Common myeloid progenitor, CD34-positive (primary cell): ENCODE measurements at places on chromosomes 3 and 15.

DNA sequence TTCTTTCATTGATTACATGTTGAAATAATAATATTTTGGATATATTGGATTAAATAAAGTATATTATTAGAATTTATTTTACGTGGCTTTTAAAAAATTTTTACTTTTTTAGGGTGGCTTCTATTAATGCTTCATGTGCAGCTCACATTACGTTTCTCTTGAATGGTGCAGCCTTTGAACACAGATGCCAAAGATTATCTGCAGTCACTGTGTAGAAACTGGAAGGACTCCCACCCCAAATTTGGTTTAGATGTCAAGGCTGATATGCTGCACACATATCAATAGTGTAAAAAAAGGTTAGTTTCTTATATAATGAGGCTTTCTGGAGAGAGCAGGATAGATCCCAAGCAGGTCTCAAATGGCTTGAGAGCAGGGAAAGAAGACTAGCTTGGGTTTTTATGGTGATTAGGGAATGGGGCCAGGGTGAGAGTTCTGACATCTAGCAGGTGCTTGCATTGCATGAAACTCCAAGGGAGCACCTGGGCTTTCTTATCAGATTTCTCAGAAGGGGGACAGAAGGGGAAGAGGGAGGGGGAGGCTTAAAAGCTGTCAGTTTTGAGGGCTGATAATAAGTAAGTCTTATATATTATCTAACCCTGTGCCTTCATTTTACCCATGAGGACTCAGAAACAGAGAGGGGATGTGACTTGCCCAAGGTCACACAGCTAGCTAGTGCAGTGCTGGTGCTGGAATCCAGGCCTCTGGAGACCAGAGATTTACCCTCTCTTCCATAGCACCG, 89.6 kb downstream of the CHST2 start:
- no peak for DNase-seq

- DNase-seq: no peak
Observed at GRCh38 chr3:150033721-150034120, 63.0 kb upstream of the PFN2 start.

DNA sequence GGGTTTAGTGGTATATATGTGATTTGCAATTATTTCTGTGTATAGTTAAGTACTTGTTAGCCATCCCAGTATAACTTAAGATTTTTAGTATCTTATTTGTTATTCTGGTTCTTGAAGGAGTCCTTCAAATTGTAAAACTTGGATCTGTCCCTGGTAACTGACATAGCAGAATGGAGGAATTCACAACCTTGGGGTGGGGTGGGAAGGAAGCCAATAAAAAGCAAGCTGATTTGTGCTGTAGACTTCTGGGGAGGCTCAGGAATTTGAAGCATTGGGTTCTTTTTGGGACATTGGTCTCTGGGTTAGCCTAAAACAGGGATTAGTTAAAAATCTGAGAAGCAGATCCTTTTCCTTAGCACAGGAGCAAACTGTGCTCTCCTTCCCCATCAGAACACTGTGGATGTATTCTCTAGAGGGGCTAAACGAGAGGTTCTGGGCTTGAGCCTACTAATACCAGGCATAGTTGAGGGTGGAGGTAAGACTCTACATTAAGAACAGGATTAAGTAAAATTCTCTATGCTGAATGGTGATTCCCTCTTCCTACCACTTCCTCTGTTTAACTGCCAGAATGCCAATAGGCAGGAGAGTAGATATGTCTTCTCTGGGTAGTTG, 42.2 kb downstream of the GMPS start:
- no peak for DNase-seq

GRCh38 chr3:123700791-123701722, 116.2 kb upstream of the HACD2 start:
- no peak for DNase-seq

- DNase-seq: no peak
Observed at GRCh38 chr3:134956844-134957243, 161.8 kb downstream of the EPHB1 start.

DNA sequence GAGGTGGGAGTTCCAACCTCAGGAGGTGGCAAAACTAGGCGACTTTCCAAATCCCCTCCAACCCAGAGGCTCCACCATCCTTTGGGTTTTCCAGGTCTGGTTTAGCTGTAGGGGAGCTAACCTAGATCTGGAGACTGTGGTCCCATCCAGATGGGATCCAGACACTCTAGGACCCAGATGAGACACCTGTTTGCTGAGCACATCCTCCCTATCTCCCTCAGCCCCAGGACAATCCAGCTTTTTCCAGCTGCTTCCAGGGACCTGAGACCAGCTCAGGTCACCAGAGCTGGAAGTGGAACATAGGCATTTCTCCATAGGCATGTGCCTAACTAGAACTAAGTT, 18.2 kb downstream of the CRTAP start:
- no peak for DNase-seq

- DNase-seq: peak; percentile 46
Observed at GRCh38 chr3:41118461-41119390, 80.6 kb upstream of the CTNNB1 start.

DNA sequence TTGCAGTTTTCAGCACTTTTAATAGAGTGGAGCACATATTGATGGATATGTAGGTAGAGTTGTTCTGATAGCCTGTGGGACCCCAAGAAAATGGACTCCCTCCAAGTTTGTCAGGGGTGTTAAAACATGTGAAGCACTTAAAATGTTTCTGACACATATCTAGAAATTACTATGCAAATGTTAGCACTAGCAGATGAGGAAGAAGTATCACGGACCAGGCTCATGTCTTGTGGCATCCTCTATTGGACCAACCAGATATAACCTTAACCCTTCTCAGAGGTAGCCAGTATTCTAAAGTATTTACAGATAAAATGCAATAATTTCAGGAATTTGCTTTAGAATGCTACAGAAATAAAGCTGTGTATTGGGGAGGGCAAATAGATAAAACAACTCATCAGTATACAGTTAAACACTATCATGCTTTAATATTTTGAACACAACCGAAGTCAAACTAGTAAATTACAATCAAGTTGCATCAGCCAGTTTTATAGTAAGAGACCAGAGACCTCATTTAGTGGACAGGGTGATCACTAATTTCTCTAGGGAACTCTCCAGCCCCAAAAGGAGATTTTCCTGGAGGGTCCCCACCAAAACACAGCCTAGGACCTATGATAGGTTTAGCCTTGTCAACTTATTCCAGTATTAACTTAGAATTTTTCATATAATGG, 57.2 kb upstream of the FBN1 start:
- DNase-seq: no peak

GRCh38 chr3:140092848-140093536, 158.0 kb downstream of the CLSTN2 start:
- peak; percentile 2 for DNase-seq

- DNase-seq: peak; percentile 81
Observed at GRCh38 chr3:63921741-63922482, 9.7 kb upstream of the SCAANT1 start.

GRCh38 chr3:128784232-128784631, 58.2 kb downstream of the RAB7A start:
- peak; percentile 87 for DNase-seq

DNA sequence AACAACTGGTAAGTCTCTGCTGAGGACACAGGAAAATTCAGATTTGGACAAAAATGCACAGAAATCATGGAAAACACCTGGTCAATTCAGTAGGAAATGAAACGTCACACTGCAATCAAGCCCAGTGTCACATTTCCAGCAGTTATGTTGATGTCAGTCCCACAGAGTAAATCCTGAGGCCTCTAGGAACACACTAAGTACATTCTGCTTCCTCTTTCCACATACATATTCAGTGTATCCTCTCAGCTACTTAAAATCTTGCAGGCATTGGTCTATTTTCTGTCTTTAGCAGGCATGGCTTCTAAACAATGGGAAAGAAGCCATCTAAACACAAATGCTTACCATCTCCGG, 207.8 kb downstream of the PLCL2 start:
- DNase-seq: no peak

GRCh38 chr15:89575656-89576416, 567 bp downstream of the TICRR start:
- peak; percentile 36 for DNase-seq

DNA sequence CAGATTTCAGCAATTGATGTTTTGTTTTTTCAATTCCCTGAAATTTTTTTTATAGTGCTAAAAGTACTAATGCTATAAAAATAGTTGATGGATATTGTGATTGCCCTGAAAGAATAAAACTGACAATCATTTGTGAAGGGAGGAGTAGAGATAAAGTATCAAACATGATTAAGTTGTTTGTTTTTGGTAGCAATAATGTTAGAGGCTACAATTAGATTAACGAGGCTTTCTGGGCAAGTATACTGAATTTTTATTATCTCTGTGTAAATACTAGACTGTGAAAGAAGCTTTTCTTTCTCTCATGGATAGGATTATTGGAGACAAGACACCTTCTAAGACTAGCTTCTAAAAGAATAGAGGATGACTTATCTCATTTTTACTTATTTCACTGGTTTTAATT, 15.6 kb downstream of the NR1D2 start:
- no peak for DNase-seq

DNA sequence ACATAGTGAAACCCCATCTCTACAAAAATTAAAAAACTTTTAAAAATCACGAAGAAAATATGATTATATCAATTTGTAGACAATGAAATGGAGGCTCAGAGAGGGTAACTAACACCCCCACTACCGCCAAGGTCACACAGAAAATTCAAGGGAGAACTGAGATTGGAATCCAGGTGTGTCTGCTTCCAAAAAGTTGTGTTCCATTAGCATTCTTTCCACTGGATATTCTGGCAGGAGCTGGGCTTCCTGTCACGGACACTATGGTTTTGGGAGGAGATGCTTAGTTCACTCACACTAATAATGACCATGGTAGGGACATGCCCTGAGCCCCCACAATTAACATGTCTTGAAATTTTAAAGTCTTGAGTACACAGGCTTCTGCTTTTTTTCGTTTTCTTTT, 28.8 kb downstream of the CTSH start:
- DNase-seq: no peak

GRCh38 chr15:38684440-38685010, 119.9 kb upstream of the RASGRP1 start:
- peak; percentile 51 for DNase-seq

- no peak for DNase-seq
Observed at GRCh38 chr3:99562138-99562537, 76.3 kb upstream of the COL8A1 start.

GRCh38 chr3:105094588-105094987, 272.1 kb upstream of the ALCAM start:
- DNase-seq: no peak

DNA sequence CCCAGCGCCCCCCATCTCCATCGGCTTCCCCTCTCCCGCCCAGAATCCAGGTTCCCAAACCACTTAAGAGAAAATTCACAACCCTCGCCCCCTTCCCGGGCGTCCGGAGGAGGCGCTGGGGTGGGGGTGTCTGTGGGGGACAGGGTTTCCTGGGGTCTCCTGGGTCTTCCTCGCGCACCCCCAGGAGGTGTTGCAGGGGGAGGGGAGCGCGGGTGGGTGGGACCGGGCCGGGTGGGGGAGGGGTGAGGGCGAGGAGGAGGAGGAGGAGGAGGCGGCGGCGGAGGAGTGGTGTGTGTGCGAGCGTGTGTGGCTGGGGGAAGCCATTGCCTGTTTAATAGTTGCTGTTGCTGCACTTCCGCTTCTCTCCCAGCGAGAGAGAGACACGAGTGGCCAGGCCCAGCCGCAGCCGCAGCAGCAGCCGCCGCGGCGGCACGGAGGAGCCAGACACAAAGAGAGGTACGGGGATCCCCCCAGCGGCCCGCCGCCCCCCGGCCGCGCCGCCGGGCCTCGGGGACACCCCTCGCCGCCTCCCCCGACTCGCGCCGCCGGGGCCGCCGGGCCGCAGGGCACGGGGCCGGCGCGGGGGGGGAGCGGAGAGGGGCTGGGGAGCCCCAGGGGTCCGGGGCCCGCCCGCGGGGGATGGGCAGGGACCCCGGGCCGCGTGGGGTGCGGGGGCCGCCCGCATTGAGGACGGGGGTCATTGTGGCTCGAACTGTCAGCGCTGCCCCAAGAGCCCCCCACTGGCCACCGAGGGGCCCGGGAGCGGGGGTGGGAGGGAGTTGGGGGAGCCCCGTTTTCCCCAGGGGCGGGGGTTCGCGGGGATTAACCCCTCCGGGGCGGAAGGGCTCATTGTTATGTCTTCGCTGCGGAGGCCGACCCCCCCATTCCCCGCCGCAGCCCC, at the start of gene UBE2E1:
Gene UBE2E1, plus strand, starts transcription at position 323 of the 901 bp plus-strand sequence. CDS start 1,315 bp downstream, outside the sequence.
- DNase-seq: peak; percentile 91

DNA sequence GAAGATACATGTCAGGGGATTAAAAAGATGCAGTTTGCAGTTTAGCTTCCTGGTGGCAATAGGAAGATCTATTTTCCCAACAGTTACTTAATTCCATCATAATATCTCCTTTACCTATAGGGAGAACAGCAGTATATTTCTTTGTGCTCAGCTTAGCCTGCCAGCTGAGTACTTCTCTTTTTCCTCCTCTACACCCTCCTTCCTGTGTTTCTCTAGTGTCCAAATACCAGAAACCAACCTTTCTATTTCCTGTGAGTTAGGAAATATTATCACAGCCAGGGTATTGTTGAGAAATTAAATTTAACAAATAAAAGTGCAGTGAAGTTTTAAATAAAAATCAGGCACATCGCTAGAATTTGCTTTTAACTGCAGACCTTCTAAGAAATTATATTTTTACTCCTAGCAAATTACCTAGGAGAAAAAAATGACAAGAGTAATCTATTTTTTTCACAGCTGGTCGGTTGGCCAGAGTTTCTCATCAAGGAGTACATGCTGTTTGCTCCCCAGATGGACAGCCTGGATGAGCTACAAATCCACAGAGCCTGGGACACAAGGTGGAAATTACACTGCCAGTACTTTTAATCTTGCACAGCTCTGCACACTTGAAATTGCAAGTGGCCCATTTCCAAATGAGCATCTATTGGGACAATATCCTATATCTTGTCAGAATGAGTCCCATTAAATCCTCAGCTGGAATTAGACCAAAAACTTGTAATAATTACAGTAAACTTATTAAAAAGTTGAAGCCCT, 185.2 kb upstream of the CFAP20DC start:
- DNase-seq: no peak

DNA sequence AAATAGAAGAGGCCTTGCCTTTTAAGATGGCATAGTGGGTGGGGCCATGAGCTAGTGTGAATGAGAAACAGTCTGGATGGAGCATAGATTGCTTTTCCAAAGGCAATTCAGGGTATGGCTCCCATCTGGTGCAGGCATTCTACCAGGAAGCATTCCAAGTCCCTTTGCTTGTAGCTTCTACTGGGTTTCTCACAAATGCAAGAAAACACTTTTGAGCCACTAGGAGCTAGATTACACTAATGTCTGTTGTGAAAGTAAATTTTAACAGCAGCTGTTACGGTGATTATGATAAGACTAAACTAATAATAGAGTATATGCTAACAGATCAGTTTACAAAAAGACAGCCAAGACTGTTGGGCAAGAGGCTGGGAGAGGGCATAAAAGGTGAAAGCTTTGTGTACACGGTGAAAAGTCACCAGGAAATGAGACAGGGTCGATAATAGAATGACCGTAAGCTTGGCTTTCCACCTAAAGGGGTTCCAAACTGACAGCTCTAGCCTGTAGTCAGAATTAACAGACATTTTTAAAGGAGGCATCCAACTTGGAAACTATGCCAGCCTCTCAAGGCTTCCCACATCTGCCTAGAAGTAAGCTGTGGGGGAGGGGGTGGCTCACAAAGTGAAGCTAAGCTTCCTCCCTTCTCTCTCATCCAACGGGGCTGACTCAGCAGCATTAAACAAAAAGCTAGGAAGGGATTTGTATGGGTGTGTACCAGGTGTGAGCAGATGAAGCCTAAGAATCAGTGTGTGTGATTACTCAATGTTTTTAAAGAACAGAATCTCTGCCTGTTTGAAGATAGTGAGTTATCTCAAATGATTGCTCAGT, 61.1 kb upstream of the GPD1L start:
- no peak for DNase-seq

GRCh38 chr3:158839966-158840365, 38.1 kb downstream of the MFSD1 start:
- no peak for DNase-seq
